ENCODE measurements at places on chromosomes 12 and 14. TPM values are rescaled to one million over a fixed set of nuclear protein-coding genes. Genes with fewer than 3 reads are reported as not detected.

DNA sequence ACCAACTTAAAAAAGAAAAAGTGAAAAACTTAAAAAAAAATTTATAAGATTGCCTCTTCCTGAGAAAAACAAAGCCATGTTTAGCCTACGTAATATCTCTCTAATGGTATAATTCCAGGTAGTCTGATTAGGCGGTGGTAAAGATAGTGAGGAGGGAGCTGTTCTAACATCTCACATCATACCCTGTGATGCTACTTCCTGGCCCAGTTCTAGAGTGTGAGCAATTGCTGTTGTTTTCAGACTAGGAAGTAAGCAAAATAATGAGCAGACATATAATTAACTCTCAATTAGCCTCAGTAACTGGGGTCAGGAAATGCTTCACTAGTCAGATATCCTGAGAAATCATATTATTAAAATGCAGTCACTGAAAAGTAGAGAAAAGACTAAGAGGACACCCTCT, 113.9 kb downstream of the PHLDA1 start:
- DNase-seq: no peak

- no peak for DNase-seq
Observed at GRCh38 chr12:76554405-76555230, 5.0 kb downstream of the OSBPL8 start.

DNA sequence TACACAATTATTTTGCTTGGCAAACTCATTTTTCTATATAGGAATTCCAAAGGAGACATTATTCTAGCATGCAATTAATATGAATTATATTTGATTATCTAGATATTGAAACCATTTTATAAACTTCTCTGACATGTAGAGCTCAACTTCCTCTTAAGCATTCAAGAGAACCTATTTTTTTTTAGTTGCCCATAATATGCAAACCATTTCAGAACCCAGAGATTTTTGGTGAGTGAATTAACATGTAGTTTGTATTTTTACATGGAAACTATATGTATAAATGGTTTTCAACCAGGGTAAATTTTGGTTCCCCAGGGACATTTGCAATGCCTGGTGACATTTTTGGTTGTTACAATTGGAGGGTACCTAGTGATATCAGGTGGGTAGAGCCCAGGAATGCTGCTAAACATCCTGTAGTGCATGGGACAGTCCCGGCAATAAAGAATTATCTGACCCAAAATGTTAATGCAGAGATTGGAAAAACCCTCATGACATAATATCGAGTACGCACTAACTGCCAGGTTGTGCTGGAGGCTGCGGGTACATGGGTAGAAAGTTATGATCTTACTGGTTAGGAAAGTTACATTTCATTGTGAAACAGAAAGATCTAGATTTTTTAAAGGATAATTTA, 338.9 kb upstream of the GARIN2 start:
- DNase-seq: no peak

DNA sequence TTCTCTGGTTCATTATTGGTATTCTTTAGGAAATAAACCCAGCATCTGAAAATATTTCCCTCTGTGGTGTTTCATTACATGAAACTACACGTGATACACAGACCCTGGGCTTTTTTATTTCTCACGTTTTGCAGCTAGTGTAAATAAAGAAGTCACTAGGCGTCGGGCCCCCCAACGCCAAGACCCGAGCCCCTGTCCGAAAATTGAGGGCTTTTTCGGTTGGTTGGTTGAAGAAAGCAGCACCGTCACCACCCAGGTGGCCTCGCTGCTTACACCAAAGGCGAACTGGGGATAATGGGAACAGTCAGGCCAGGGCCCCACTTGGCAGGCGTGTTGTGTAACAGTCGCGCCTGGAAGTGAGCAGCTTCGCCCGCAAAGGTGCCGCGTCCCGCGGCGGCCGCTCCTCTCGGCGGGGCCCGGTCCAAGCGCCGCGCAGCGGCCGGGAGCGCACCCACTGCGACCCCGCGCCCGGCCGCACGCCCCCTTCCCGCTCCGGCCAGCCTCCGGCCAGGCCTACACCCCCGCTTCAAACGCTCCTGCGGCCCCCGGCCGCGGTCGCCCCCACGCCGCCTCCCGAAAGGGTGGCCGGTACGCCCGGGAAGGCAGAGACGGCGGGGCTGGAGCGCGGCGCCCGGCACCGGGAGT, 1.2 kb downstream of the DUSP16 start:
- DNase-seq: peak; percentile 78

DNA sequence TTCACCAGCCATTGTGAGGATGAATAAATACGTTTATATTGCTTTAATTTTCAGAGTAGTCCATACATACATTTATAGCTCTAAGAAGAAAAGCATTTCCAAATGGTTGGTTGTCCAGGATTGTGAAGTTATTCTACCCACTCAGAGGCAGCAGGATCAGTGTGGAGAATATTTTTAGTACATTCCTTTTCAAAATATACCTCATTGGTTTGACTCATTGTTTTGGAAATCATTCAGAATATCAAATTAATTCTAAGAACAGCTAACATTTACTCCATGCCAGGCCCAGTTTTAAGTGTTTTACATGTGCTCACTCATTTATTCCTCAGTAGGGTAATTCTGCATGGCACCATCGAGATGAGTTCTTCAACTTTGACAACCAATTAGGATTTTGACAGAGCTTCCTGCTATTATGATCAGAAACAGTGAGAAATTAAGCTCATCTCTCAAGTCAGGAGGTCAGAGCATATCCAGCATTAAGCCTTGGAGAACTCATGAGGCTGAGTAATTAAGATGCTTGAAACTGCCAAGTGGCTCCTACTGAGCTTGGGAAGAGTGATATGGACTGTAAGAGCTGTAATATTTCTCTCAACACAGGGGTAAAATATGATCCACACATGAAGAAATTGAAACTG, 153.3 kb upstream of the CLEC14A start:
- no peak for DNase-seq

GRCh38 chr12:77625441-77625840, 205.3 kb upstream of the NAV3 start:
- DNase-seq: no peak

- peak; percentile 24 for DNase-seq
Observed at GRCh38 chr14:99515301-99516155, 34.3 kb downstream of the CCNK start.

GRCh38 chr12:106138357-106138632, 459 bp downstream of the NUAK1 start:
- no peak for DNase-seq

DNA sequence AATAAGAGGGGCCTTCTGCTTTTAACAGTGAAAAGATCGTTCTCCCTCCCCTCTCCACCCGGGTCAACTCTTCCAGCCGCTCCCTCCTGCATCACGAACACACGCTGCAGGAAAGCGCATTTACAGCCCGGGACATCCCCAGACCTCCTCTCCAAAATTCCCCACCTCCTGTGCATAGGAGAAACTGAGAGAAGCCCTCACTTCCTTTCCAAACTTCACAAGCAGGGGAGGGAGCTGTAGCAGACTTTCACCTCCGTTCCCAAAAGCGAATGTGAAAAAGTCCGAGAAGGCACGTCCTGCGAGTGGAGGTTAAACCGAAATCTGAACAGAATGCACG, 513 bp downstream of the BCAT1 start:
- DNase-seq: no peak

DNA sequence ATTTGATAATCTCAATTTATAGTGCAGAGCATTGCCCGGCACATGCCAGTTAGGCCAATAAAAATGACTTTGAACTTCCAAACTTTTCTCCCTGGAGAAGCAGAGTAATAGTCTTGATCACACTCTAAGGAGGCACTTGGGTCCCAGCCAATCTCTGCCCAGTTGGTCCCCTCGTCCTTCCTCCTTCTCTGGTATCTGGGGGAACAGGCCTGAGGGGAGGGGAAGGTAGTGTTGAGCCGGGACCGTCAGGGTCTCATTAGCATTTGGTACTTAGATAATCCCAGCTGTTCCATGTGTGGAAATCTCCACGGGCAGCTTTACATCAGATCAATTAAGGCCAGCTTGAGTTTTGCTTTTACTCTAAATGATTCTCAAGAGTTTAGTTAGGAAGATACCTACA, 70.1 kb downstream of the ZNF641 start:
- no peak for DNase-seq

DNA sequence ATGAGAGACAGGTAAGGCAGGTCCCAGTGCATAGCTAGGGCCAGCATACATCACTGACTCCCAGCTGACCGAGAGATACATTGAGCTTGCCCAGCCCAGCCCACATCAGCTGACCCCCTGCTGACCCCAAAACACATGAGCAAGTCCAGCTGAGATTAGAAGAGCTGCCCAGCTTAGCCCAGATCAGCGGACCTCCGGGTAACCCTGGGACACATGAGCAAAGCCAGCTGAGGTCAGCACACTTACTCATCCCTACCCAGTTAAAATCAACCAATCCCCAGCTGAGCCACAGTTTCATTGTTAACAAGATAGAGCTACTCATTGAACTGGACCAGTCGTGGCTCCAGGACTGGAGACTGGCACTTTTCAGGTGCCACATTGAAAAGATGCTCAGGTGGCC, 21.8 kb upstream of the FBXO34 start:
- no peak for DNase-seq

GRCh38 chr14:73715707-73716106, 1.5 kb upstream of the PNMA1 start:
- no peak for DNase-seq

AVPR1A gene
- 0.32 TPM for total RNA-seq

LALBA gene
- total RNA-seq: not detected

MYH6 gene
- 1.4 TPM for total RNA-seq

CRACR2A gene
- 26.9 TPM for total RNA-seq

ACVRL1 gene
- 132 TPM for total RNA-seq

ERG28 gene
- total RNA-seq: 23.9 TPM

TDRD9 gene
- total RNA-seq: 0.98 TPM

All from mucosa of descending colon (tissue), 3 donors.